ENCODE measurements at places on chromosomes 12 and 14. TPM values are rescaled to one million over a fixed set of nuclear protein-coding genes. Genes with fewer than 3 reads are reported as not detected.

The PLEKHG7 gene
- not detected for total RNA-seq

The FKBP11 gene
- total RNA-seq = 31.7 TPM

The EXOC3L4 gene
- not detected for total RNA-seq

The PHETA1 gene
- 2.3 TPM for total RNA-seq

The CCDC197 gene
- total RNA-seq = not detected

The NPFF gene
- not detected for total RNA-seq

The PAX9 gene
- not detected for total RNA-seq

The IL31 gene
- total RNA-seq = not detected

The TMEM120B gene
- total RNA-seq = 2.9 TPM

The BEGAIN gene
- total RNA-seq = not detected

The VRK1 gene
- 72.2 TPM for total RNA-seq

The EFS gene
- total RNA-seq = 2.8 TPM

The FGD4 gene
- 2.0 TPM for total RNA-seq

The RTRAF gene
- total RNA-seq = 116 TPM
